ENCODE measurements at places on chromosomes 11 and 22.

GRCh38 chr11:61066645-61067044 is 35.6 kb upstream of the CD5 start:
- no peak for DNase-seq

DNA sequence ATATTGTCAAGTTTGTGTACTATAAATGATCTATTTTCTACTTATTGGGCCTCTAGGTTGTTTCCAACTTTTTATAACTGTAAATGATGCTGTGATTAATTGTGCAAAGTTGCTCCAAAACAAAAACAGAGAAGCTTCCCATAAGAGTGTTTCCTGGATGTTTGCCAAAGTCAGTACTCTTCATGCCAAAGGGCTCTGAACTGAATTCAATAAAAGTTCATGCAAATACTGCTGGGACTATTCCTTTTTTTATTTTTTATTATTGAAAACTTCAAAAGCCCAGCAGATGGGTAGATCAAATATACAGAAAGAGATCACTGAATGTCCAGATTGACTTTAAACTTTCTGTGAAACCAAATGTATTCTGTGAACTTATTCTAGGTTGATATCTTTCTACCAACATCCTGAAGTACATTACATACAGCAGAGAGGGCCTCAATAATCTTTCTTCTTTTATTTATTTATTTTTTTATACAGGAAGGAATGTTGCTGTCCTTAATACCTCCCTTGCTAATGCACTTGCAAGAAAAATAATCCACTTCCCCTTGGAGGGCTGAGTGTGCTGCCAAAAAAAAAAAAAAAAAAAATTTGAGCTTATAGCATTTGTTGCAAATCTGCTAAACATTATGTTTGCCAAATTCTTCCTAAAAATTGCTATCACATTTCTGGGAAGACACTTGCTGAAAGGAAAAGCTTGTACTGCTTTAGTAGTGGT is 53.0 kb downstream of the CTSC start:
- DNase-seq = no peak

DNA sequence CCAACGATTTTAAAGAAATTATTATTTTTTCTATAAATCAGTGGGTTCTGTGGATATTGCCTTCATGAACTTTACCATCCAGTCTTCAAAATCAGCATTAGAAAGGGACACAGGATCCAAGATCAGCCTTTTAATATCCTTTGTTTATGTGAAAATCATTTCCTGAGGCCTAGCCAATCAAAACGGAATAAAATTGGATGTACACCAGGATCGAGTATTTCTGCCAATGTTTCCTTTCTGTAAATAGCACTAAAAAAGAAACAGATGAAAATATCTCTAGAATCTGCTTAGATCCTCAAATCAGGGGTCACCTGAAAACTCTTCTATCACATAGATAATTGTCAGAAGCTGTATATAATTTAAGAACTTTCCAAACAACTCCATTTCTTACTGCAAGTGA is 1598.5 kb downstream of the LRRC4C start:
- DNase-seq = no peak

DNA sequence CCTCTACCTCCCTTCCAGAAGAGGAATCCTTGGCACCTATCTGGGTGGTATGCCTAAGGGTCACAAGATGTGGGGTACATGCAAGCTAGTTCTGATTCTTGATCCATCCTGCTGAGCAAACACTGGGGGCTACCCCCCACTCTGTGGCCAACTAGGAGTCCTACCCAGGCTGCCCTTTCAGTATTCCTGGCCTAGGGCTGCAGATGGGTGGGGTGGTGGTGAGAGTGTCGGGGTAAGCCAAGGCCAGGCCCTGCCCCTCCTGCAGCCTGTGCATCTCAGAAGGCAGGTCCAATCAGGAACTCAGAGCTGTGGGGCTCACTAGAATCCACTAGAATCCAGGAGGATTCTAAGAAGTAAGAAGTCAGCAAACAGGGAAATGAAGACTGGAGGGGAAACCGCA is 10.9 kb downstream of the SSH3 start:
- DNase-seq = no peak

DNA sequence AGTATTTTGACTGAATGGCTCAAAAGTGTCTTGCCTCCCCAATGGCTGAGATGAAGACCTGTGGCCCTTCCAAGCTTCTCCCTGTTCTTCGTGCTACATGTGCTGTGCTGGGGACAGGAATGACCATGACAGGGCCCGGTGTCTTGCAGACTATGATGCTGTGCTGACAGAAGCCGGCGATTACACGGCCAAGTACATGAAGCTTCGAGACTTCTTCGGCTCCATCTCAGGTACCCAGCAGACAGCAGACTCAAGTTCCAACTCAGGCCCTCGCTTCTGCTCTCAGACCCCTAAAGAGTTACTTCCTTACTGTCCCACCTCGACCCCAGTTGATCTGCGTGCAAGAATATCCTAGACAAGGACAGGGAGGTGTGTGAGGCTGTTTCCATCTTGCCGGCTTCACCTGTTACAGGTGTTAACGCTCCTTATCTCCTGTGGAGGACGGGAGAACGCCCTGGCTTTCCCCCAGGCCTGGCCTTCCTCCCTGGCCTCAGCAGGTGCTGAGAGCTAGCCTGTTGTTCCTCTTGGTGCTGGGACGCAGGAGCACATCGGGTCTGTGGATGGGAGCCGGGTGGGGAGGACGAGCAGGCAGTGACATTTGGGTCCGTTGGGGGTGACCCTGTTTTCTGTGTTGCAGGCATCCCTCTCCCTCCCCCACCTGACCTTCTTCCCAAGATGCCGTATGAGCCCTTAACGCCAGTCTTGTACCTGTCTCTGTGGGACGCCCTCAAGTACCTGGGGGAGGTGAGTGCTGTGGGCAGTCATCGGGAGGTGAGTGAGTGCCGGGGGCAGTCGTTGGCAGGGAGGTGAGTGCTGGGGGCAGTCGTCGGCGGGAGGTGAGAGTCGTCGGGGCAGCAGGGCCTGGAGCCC is 38.1 kb downstream of the GLB1L2 start:
- DNase-seq = no peak

GRCh38 chr11:22169833-22170232 is 23.1 kb upstream of the ANO5 start:
- no peak for DNase-seq

- no peak for DNase-seq
Observed at GRCh38 chr11:68643585-68643984, 40.8 kb upstream of the GAL start.

- DNase-seq = no peak
Observed at GRCh38 chr11:102142333-102142732, 32.1 kb downstream of the YAP1 start.

DNA sequence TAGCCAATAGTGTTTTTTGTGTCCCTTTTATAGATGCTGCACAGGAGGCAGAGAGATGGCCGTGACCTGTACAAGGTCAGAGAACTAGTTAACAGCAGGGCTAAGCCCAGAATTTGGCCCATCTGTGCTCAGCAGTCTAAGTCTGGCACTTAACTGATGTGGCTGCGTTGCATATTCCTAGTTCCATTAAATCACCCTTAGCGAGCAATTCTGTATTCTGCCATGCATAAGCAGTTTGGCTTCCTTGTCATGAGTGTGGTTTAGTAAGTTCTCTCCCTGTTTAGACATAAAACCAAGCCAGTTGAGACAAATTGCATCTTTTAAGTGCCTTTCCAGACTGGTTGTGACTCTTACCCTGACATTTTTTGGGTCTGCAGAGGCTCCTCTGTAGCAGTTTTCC is 230.6 kb upstream of the TENM4 start:
- no peak for DNase-seq

DNA sequence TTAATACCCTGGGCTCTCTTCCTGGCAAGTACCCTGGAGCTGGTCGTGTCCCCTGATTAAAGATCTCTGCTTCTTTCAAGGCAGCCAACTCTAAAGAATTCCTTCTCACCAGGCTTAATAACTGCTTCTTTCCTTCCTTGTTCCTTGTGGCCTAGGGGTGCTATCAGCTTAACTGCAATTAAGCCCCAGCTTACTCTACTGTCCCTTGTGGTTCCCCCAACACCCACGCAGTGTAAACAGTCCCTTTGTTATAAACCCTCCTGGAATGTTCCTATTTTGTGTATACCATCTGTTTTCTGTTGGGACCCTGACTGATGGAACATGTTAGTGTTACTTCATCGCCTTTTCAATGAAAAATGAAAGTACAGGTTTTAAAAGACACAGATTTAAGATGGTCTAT is 126.4 kb upstream of the KIRREL3 start:
- no peak for DNase-seq

All from HS-5 (cell line).